ENCODE measurements at places on chromosomes 11 and 22.

GRCh38 chr11:75152651-75153427, 1.9 kb downstream of the SLCO2B1 start:
- H3K4me3 ChIP-seq: no peak overlapping the region
- H3K4me1 ChIP-seq: no peaks in the 10 kb centered on the region
- no peak overlapping the region for H3K27ac ChIP-seq

DNA sequence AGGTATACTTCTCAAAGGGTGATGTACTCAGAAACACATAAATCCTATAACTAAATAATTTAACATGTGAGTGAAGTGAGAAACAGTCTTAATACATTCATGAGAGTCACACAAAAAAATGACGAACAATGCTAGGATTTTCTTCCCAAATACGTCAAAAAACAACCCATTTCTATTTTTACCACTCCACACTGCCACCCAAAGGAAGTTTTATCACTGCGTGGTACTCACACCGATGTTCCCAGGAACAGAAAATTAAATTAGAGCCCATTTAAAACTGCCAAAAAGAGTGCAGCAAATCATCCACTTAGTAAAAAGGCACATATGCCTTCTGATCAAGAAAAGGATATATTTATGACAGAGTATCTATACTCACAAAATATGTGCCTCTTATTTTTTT, 710.9 kb upstream of the FAT3 start:
- no peak overlapping the region for H3K27ac ChIP-seq
- H3K4me3 ChIP-seq: no peak overlapping the region
- no peaks in the 10 kb centered on the region for H3K36me3 ChIP-seq
- no peaks in the 10 kb centered on the region for H3K4me1 ChIP-seq
- H3K27me3 ChIP-seq: no peaks in the 10 kb centered on the region

- no peaks in the 10 kb centered on the region for H3K27me3 ChIP-seq
- H3K27ac ChIP-seq: no peak overlapping the region
- no peaks in the 10 kb centered on the region for H3K36me3 ChIP-seq
- DNase-seq: no peak
Observed at GRCh38 chr11:116525961-116526495, 246.8 kb downstream of the BUD13 start.

DNA sequence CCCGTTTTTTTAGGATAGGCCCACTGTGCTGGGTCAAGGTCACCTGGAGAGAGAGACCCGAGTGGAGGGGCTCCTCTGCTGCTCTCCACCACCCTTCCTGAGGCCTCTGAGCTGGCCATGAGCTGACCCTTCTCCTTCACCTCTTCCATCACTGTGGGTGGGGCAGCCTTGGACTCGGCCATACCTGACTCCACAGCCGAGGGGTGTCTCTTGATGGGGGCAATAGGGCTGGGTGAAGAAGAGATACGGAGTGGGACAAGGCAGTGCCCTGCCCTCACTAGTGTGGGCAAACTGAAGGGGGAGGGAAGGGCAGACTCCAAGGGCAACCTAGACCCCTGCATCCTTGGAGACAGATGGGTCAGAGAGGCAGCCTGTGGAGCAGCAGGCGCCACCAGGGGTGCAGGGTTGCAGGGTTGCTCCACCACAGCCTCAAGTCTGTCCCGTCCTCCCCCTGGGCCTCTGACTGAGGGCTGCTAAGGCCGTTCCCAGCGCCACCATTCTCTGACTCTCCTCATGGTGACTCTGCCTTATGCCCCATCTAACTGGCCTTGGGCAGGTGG, 20.1 kb upstream of the NECTIN1 start:
- H3K36me3 ChIP-seq: no peaks in the 10 kb centered on the region
- H3K27ac ChIP-seq: no peak overlapping the region
- H3K4me3 ChIP-seq: no peak overlapping the region

- peaks cover 82% of the 10 kb centered on the region for H3K27me3 ChIP-seq
- no peak overlapping the region for H3K4me3 ChIP-seq
- DNase-seq: no peak
Observed at GRCh38 chr11:1219446-1219833, 3.4 kb upstream of the MUC5B start.

DNA sequence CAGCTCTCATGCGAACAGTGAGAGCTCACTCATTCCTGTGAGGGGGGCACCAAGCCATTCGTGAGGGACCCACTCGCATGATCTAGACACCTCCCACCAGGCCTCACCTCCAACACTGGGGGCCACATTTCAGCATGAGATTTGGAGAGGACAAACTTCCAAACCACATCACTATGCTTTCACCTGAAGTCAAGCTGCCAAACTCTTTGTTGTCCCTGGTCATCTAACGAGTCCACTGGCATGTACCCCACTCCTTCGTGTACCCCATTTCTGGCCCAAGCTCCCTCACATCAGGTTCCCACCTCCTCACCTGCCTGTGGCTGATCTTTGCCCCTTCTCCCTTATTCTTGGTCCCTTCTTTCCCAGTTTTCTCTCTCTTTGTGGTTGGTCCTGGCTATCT, 198.9 kb downstream of the ADAMTS15 start:
- no peaks in the 10 kb centered on the region for H3K27me3 ChIP-seq
- DNase-seq: no peak
- H3K4me1 ChIP-seq: peaks cover 2% of the 10 kb centered on the region
- no peak overlapping the region for H3K27ac ChIP-seq
- H3K36me3 ChIP-seq: no peaks in the 10 kb centered on the region
- no peak overlapping the region for H3K4me3 ChIP-seq

GRCh38 chr11:125455851-125456250, 40.2 kb downstream of the FEZ1 start:
- H3K4me3 ChIP-seq: no peak overlapping the region
- H3K27ac ChIP-seq: no peak overlapping the region
- no peaks in the 10 kb centered on the region for H3K27me3 ChIP-seq
- H3K36me3 ChIP-seq: no peaks in the 10 kb centered on the region
- no peak for DNase-seq

GRCh38 chr11:93464927-93465540, 78.2 kb downstream of the SMCO4 start:
- H3K27me3 ChIP-seq: no peaks in the 10 kb centered on the region
- H3K4me1 ChIP-seq: no peaks in the 10 kb centered on the region
- no peak for DNase-seq
- H3K36me3 ChIP-seq: no peaks in the 10 kb centered on the region

DNA sequence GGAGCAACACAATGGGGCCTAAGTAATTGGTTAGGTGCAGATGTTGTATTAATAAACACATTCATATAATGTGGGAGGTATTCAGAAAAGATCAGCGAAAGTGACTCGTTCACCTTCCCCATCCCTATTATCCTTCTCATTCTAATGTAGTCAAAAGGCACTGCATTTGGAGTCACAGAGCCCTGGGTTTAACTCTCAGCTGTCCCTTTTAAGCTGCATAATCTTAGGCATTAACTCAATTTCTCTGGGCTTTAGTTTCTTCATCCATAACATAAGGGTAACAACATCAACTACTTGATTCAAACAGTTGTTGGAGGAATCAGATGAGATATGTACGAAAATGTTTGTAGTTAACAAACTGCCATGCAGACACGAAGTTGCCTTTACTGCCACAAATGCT, 187.6 kb upstream of the PITPNB start:
- no peaks in the 10 kb centered on the region for H3K4me1 ChIP-seq
- DNase-seq: no peak
- no peak overlapping the region for H3K4me3 ChIP-seq
- no peak overlapping the region for H3K27ac ChIP-seq
- H3K36me3 ChIP-seq: no peaks in the 10 kb centered on the region
- no peaks in the 10 kb centered on the region for H3K27me3 ChIP-seq

GRCh38 chr22:31334329-31334728, 11.8 kb downstream of the PATZ1 start:
- H3K4me3 ChIP-seq: no peak overlapping the region
- no peak overlapping the region for H3K27ac ChIP-seq
- no peak for DNase-seq
- no peaks in the 10 kb centered on the region for H3K4me1 ChIP-seq
- no peaks in the 10 kb centered on the region for H3K27me3 ChIP-seq
- H3K36me3 ChIP-seq: no peaks in the 10 kb centered on the region

DNA sequence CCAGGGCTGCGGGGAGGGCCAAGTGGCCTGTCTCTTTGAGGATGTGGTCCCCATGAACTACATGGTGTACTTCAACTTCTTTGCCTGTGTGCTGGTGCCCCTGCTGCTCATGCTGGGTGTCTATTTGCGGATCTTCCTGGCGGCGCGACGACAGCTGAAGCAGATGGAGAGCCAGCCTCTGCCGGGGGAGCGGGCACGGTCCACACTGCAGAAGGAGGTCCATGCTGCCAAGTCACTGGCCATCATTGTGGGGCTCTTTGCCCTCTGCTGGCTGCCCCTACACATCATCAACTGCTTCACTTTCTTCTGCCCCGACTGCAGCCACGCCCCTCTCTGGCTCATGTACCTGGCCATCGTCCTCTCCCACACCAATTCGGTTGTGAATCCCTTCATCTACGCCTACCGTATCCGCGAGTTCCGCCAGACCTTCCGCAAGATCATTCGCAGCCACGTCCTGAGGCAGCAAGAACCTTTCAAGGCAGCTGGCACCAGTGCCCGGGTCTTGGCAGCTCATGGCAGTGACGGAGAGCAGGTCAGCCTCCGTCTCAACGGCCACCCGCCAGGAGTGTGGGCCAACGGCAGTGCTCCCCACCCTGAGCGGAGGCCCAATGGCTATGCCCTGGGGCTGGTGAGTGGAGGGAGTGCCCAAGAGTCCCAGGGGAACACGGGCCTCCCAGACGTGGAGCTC, 13.5 kb downstream of the ADORA2A start:
- no peaks in the 10 kb centered on the region for H3K27me3 ChIP-seq
- no peak overlapping the region for H3K27ac ChIP-seq
- DNase-seq: no peak
- H3K4me3 ChIP-seq: no peak overlapping the region
- H3K4me1 ChIP-seq: peaks cover 18% of the 10 kb centered on the region

- no peaks in the 10 kb centered on the region for H3K36me3 ChIP-seq
- peak overlapping the region; percentile 26 for H3K27ac ChIP-seq
Observed at GRCh38 chr11:35676611-35676965, 14.0 kb downstream of the TRIM44 start.

DNA sequence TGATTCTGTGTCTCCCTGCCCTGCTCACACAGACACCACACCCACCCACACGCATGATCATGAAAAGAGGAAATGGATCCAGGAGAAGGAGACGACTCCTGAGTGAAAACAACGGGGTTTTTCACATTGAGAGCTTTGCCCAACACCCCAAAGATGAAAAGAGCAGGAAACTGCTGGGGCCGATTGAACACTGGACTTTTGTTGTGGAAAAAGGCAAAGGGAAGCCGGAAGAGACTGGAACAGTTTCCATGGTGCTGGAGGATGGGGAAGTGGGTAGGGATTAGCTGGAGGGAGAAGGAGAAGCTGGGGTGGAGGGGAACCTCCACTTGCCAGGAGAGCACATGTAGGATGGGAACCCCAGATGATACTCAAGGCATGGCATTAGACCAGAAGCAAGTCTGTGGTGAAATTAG, 5.2 kb upstream of the SLC43A3 start:
- H3K36me3 ChIP-seq: no peaks in the 10 kb centered on the region
- H3K27me3 ChIP-seq: no peaks in the 10 kb centered on the region
- no peaks in the 10 kb centered on the region for H3K4me1 ChIP-seq
- no peak overlapping the region for H3K27ac ChIP-seq
- no peak for DNase-seq

- H3K36me3 ChIP-seq: no peaks in the 10 kb centered on the region
- H3K27ac ChIP-seq: no peak overlapping the region
- no peak for DNase-seq
- no peak overlapping the region for H3K4me3 ChIP-seq
Observed at GRCh38 chr22:48037618-48038017, 1275.2 kb downstream of the TBC1D22A start.

GRCh38 chr11:76624500-76625379, 45.8 kb downstream of the LRRC32 start:
- peaks cover 22% of the 10 kb centered on the region for H3K4me1 ChIP-seq
- no peak overlapping the region for H3K4me3 ChIP-seq
- no peak overlapping the region for H3K27ac ChIP-seq
- no peaks in the 10 kb centered on the region for H3K36me3 ChIP-seq
- no peak for DNase-seq
- 0 out of 2 replicates have a peak, but pooled peaks cover 12% of the 10 kb centered on the region for H3K27me3 ChIP-seq

- no peak overlapping the region for H3K4me3 ChIP-seq
- H3K36me3 ChIP-seq: no peaks in the 10 kb centered on the region
- no peak overlapping the region for H3K27ac ChIP-seq
Observed at GRCh38 chr22:19810381-19811201, 44.1 kb downstream of the GNB1L start.

GRCh38 chr11:14544611-14545010, 24.4 kb upstream of the PSMA1 start:
- H3K36me3 ChIP-seq: no peaks in the 10 kb centered on the region
- H3K4me3 ChIP-seq: no peak overlapping the region
- H3K27me3 ChIP-seq: no peaks in the 10 kb centered on the region
- no peak overlapping the region for H3K27ac ChIP-seq

- H3K36me3 ChIP-seq: no peaks in the 10 kb centered on the region
- no peaks in the 10 kb centered on the region for H3K27me3 ChIP-seq
- H3K27ac ChIP-seq: no peak overlapping the region
- H3K4me1 ChIP-seq: no peaks in the 10 kb centered on the region
- H3K4me3 ChIP-seq: no peak overlapping the region
Observed at GRCh38 chr11:12119502-12119901, 9.1 kb downstream of the MICAL2 start.

GRCh38 chr11:79813551-79813950, 372.7 kb upstream of the TENM4 start:
- no peaks in the 10 kb centered on the region for H3K27me3 ChIP-seq
- no peak overlapping the region for H3K27ac ChIP-seq
- H3K36me3 ChIP-seq: no peaks in the 10 kb centered on the region
- no peak overlapping the region for H3K4me3 ChIP-seq

GRCh38 chr11:70908223-70908622, 344.2 kb downstream of the SHANK2 start:
- no peaks in the 10 kb centered on the region for H3K36me3 ChIP-seq
- no peak overlapping the region for H3K4me3 ChIP-seq
- H3K27me3 ChIP-seq: peaks cover 69% of the 10 kb centered on the region
- no peak overlapping the region for H3K27ac ChIP-seq
- DNase-seq: no peak
- no peaks in the 10 kb centered on the region for H3K4me1 ChIP-seq

GRCh38 chr22:33599596-33599995, 320.7 kb downstream of the LARGE1 start:
- H3K27me3 ChIP-seq: no peaks in the 10 kb centered on the region
- no peak overlapping the region for H3K27ac ChIP-seq
- no peak for DNase-seq
- H3K36me3 ChIP-seq: no peaks in the 10 kb centered on the region
- H3K4me1 ChIP-seq: no peaks in the 10 kb centered on the region

DNA sequence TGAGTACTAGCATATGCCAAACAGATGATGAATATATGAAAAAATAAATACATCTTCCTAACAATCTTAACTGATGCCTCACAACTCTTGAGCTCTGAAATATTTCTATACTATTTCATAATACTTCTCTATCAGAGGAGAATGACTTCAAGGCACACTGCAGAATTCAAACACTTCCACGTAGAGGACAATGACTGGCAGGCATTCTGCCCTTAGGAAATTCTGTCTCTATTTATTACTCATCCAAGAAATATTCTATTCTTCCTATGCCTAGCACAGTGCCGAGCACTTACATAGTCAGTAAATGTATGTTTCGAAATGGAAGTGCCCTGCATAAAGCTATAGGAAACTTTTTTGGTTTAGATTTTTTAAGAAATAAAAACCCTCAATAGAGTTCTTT, 809.1 kb downstream of the DLG2 start:
- DNase-seq: no peak
- H3K36me3 ChIP-seq: no peaks in the 10 kb centered on the region
- no peak overlapping the region for H3K27ac ChIP-seq
- H3K4me1 ChIP-seq: peaks cover 15% of the 10 kb centered on the region

- no peak for DNase-seq
- H3K4me1 ChIP-seq: no peaks in the 10 kb centered on the region
- no peaks in the 10 kb centered on the region for H3K27me3 ChIP-seq
Observed at GRCh38 chr11:19084661-19085315, 24.3 kb upstream of the MRGPRX2 start.

All from MM.1S (cell line).